ENCODE measurements at places on chromosomes 5 and 9.

- DNase-seq, result no peak
Observed at GRCh38 chr5:95884017-95884325, 61.4 kb upstream of the GLRX start.

DNA sequence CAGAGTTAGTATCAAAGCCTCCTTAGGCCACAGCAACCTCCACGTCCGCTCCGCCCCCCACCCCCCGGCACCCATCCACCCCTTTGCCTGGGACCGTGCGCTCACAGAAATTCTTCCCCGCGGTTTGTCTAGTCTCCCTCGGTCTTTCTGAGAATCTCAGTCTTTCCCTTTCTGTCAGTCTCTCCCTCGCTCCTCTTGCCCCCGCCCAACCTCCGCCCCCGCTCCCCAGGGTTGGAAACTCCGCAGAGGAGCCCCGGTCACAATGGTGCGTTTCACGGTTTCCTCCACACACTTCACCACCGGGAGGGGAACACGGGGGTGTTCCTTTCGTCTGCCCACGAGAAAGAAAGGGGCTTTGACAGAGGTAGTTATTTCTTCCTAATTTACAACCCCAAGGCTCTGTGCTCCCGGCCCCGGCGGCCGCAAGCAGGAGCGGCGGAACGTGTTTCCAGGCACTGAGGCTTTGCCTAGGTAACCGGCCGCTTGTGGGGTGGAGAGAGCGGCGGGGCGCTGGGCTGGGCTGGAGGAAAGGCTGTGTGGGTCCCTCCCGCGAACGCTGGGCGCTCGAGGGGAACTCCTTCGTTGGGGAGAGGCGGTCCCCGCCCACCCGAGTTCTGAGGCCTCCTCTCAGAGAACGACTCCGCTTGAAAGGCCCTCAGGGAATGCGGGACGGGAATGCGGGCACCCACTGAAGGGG is 2.1 kb downstream of the NR4A3 start:
- DNase-seq, result peak; percentile 9

GRCh38 chr9:133532937-133533668 is 1.4 kb upstream of the ADAMTSL2 start:
- DNase-seq, result no peak

DNA sequence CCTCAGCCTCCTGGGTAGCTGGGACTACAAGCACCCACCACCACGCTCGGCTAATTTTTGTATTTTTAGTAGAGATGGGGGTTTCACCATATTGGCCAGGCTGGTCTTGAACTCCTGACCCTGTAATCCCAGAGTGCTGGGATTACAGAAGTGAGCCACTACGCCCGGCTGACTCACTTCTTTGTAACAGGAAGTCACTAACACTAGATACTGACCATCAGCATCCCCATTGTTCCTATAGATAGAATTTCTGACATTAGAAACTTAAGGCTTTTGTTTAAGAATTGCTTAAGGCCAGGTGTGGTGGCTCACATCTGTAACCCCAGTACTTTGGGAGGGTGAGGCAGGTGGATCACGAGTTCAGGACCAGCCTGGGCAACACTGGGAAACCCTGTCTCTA is 42.2 kb downstream of the LEAP2 start:
- no peak for DNase-seq

GRCh38 chr5:60597572-60598320 is 102.2 kb downstream of the DEPDC1B start:
- DNase-seq, result no peak

- no peak for DNase-seq
Observed at GRCh38 chr5:102638316-102638715, 116.8 kb upstream of the PAM start.

GRCh38 chr9:109086221-109086620 is 33.5 kb downstream of the TMEM245 start:
- DNase-seq, result no peak

GRCh38 chr5:55986931-55987330 is 7.8 kb downstream of the IL6ST start:
- DNase-seq, result no peak

DNA sequence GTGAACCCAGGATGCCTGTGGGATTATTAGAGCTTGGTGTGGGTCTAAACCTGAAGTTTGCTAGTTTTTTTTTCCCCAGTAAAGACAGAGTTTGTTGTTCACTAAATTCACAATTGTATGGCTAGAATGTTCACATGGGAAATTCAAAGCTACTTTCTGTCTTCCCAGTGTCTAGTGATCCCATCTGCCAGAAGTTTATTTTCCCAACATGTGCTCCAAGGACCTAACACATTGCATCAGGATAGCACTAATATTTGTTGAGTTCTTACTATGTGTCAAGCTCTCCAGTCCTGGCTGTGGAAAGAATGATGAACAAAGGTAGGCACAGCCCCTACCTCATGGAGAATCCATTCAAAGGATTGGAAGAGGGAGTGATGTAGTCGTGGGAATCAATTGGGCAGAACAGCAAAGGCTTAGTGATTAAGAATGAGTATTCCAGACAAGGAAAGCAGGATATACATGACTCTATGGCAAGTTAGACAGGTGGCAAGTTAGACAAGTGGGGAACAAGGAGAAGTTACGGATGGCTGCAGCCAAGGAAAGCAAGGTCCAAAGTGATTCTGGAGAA is 521.5 kb upstream of the WWC1 start:
- no peak for DNase-seq

- no peak for DNase-seq
Observed at GRCh38 chr9:93054758-93055704, 3.5 kb upstream of the SUSD3 start.

DNA sequence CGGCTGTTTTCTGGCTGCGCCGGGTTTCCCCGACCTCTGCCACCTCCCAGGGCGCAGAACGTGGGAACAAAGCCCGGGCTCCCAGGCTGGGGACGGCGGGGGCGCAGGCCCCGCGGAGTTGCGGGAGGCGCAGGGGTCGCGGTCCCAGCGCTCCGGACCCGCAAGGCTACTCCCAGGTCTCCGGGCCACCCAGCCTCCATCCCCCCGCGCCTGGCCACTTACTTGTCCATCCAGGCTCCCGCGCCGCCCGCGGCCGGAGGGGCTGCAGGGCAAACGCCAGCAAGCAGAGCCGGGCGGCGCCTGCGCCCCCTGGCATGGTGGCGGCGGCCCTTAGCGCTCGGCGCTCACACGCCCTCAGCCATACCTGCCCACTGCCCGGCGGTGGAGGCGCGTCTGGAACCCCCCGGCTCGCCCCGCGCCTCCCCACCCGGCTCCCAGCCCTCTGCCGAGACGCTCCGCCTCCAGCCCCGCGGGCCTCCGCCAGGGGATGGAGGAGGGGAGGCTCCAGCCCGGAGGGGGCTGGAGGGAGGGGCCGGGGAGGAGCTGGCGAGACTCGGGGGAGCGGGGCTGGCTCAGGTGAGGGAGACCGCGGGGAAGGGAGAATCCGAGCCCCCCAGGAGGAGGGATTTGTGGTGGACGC is at the start of gene ADAM19:
Gene ADAM19, minus strand, starts transcription at position 395 of the 640 bp plus-strand sequence. Its CDS starts 79 bp downstream, at position 316.
- DNase-seq, result peak; percentile 74

GRCh38 chr9:69325409-69326212 is 596 bp downstream of the ENTREP1 start:
- DNase-seq, result no peak

DNA sequence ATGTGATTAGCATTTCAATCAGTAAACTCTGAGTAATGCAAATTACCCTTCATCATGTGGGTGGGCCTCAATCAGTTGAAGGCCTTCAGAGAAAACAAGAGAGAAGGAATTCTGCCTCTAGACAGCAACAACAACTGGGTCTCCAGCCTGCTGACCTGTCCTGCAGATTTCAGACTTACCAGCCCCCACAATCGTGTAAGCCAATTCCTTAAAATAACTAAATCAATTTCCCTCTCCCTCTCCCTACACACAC is 41.7 kb upstream of the FBXW11 start:
- DNase-seq, result no peak

- no peak for DNase-seq
Observed at GRCh38 chr5:8750100-8750499, 795.8 kb downstream of the SEMA5A start.

DNA sequence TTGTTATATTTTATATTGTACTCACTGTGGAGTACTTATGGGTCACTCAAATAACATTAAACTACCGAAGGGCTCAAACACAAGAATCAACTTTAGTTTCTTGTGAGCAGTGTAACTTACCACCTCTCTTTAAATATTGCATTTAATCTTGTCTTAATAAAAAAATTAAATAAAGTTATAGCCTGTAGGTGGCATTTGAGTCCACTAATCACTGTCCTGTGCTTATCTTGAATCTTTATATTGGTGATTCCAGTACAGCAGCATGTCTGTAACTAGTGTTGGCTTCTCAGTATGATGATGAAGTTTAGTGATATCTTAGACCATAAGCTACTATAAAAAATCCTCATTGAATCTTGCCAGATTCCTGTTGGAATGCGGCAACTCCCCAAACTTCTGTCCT is 313.8 kb downstream of the FAM170A start:
- no peak for DNase-seq

- no peak for DNase-seq
Observed at GRCh38 chr5:172336264-172336663, 52.7 kb upstream of the UBTD2 start.

DNA sequence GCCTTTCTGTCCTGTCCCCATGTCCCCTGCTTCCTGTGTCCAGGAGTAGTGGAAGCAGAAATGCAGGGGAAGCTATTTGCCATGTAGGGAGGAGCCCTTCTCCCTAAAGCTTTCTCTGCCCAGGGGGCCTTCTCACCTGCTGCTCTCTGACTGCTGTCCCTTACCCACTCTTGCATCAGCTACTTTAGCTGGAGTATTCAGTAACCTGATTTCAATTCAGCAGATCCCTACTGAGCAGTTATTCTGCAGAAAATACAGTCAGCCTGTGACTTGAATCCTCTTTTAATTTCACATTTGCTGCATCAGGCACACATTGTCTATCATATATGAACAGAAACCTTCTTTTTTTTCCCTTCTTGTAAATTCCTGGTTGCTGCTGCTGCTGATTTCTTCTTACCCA is 90.4 kb downstream of the MVB12B start:
- DNase-seq, result no peak

DNA sequence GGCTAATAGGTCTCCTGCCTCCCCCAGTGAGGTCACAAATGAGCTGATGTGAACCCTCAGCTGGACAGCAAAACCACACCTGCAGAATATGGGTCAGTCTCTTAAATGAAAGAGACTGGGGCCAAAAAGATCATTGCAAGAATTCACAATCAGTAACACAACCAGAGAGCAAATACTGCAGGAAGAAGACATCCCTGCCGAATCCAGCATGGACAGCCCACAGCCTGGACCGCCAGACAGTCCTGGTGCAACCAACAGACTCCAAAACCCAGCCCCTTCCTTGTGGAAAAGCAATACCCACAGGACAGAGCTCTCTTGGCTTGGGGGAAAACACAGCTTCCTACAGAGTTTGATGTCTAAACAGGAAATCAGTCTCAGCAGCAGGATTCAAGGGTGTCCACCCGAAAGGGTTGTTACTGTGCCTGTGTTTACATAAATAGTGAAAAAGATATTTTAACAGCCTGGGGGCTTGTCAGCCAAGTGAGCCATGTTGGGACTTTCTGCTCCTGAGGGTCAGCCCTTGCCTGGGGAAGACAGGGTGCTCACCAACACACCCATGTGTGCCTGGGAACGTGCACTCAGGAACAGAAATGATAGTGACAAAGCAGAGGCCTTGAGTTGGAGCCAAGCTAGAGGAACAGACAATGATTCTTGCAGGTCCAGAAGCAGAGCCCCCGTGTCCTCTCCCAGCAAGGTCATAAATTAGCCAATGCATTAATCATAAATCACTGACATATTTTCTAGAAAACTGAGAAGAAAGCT is 106.2 kb downstream of the SEMA5A start:
- DNase-seq, result no peak

DNA sequence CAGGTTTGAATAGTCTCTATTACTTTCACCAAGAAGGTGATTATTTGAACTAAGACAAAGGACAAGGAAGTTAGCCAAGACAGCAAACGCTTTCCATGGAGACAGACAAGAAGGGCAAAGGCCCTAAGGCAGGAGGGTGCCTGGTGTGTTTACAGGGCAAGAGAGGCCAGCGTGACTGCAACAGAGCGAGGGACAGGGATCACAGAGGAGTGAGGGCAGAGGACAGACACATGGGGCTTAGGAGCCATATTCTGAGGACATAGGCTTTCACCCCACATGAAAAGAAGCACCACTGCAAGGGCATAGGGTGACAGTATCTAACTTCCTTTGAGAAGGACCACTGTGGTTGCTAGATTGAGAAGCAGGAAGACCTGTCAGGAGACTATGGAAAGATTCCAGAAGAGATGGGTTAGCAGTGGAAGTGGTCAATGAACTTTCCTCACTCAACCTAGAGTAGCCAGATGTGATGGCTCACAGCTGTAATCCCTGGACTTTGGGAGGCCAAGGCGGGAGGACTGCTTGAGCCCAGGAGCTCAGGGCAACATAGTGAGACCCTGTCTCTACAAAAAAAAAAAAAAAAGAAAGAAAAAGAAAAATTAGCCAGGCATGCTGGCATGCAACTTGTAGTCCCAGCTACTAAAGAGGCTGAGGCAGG is 5.0 kb upstream of the HAVCR1 start:
- DNase-seq, result no peak

GRCh38 chr9:113137196-113138168 is 13.3 kb upstream of the SLC31A2 start:
- DNase-seq, result no peak

- no peak for DNase-seq
Observed at GRCh38 chr5:128413356-128413755, 124.7 kb downstream of the FBN2 start.

GRCh38 chr9:103361906-103362305 is 366.8 kb downstream of the CYLC2 start:
- no peak for DNase-seq

DNA sequence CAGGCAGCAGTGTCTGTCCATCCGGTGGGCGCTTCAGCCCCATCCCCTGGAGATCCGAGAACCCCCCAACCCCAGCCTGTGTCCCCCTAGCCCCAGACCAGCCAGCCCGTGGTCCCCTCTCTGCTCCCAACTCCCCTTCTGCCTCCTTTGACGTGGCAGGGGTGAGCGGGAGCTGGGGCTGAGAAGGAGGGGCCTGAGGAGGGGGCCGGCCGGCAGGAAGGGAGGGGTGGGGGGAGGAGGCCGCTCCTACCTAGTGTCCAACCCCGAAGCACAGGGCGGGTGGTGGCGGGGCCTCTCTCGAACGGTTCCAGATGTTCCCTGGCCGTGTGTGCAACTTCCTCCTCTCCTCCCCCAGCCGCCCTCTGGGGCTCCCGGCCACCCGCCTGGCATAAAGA is 31.0 kb downstream of the GOLGA2 start:
- no peak for DNase-seq

DNA sequence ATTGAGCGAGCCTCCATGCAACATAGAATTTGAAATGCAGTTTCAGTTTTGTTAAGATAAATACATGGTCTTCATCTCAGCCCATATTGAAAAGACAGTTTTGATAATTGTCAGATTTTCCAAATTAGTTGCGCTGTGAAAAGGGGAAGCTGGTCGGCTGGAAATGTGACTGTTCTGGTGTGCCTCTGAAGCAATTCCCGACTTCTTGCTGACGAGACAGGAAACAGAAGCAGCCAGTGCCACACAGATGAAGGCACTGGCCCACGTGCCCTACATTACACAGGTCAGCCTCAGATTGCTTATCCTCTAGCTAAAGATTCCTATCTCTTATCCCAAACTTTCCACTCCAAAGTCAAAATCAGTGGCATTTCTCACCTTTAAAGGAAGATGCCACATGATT is 214.1 kb upstream of the TLE4 start:
- no peak for DNase-seq

GRCh38 chr5:132427281-132428146 is 58.0 kb downstream of the SLC22A5 start:
- no peak for DNase-seq

- no peak for DNase-seq
Observed at GRCh38 chr9:127786773-127787104, 905 bp downstream of the CDK9 start.

GRCh38 chr5:118818604-118819003 is 169.7 kb downstream of the DTWD2 start:
- DNase-seq, result no peak

All from T1000 (cell line).